ENCODE measurements at places on chromosomes 12 and 14.

- DNase-seq, result no peak
Observed at GRCh38 chr14:101979666-101980065, 15.3 kb downstream of the DYNC1H1 start.

DNA sequence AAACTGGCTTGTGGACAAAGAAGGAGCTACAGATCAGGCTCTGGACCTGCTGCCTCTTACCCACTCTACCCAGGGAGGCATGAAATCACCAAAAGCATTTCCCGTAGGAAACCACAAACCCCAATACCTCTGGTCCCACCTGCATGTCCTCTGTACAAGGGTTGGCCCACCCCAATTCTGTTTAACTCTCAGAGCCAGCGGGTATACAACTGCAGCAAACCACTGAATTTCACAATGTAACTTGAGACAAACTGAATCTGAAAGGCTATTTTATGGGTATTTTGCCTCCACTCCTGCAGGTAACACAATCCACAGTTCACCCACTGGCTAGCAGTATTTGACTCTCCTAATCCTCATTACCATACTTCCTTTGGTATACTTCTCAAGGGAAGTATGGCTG lies 16.5 kb downstream of the SIX1 start:
- no peak for DNase-seq

- DNase-seq, result no peak
Observed at GRCh38 chr12:1926251-1926657, 7.8 kb upstream of the CACNA2D4 start.

DNA sequence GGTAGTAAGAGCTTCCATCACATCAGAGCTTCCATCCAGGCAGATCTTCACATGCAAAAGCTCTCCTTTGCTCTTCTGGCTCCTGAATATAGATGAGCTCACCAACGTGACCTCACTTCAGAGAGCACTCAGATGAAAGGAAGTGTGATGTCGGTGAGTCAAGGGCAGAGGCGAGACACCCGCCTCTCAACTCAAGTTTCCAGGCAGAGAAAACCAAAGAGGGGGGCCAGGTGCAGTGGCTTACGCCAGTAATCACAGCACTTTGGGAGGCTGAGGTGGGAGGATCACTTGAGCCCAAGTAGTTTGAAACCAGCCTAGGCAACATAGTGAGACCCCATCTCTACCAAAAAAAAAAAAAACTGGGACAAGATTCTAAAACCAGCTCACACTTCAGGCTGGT lies 126.9 kb downstream of the DUSP6 start:
- no peak for DNase-seq

DNA sequence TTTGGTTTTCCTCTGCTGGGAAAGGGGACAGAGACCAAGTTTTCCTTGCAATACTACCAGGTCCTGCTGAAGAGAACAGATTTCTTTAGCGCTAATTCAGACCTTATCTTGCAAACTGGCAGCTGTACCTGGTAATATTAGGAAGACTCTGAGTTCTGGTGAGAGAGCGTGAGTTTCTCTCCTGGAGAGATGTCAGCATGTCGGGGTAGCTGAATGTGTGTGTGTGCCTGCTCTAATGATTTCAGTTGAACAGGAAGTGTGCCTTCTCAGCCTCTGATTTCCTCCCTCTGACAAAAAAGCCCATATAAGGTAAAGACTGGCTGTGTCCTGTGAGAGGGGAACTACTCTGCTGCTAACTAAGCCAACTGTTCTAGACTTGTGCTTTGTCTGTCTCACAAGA lies 10.3 kb upstream of the ERP27 start:
- peak; percentile 12 for DNase-seq

DNA sequence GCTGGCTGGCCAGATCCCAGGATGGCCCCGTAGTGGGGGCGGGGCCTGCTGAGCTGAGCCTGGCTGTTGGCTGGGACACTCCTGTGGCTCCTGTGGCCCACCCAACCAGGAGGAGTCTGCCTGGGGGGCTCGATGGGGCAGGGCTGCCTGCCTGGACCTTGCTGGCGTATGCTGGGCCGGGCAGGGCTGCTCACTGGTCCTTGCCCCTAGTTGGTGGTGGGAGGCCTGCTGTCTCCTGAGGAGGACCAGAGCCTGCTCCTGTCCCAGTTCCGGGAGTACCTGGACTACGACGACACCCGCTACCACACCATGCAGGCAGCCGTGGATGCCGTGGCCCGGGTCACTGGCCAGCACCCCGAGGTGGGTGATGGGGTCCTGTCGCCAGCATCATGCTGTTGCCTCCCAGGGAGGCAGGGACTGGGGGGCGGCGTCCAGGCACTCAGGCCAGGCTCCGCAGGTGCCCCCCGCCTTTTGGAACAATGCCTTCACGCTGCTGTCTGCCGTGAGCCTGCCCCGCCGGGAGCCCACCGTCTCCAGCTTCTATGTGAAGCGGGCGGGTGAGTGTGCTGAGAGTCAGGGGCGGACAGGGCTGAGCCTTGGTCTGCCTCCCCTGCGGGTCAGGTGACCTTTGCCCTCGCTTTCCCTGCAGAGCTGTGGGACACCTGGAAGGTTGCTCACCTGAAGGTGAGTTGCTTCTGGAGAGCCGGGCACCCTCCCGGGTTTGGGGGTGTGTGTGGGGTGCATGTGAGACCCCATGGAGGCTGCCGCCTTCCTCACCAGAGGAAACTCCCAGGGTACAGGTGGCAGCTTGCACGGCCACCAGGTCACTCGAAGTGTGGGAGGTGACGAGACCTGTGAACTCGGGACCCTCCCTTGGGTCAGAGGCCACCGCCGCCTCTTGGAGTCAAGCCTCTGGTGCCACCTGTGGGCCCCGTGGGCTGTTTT lies 3.4 kb downstream of the NOC4L start:
- no peak for DNase-seq

- no peak for DNase-seq
Observed at GRCh38 chr12:106070147-106070546, 68.6 kb downstream of the NUAK1 start.

DNA sequence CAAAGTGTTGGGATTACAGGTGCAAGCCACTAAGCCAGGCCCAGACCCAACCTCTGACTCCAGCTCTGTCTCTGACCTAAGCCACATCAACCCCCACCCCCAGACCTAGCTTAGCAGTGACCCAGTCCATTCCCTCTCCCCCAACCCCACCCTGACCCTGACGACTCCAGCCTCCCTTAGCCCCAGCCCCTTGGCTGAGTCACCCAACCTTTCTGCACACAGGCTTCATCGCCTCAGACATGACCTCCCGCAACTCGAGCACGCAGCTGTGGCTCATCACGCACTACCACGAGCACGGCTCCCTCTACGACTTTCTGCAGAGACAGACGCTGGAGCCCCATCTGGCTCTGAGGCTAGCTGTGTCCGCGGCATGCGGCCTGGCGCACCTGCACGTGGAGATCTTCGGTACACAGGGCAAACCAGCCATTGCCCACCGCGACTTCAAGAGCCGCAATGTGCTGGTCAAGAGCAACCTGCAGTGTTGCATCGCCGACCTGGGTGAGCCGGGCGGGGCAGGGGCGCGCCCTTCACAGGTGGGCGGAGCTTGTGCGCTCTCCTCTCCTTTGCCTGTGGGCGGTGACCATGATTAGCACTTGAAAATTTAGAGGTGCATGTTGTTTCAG lies 7.8 kb downstream of the ACVRL1 start:
- no peak for DNase-seq

- no peak for DNase-seq
Observed at GRCh38 chr14:99784508-99784907, 8.7 kb upstream of the EML1 start.

DNA sequence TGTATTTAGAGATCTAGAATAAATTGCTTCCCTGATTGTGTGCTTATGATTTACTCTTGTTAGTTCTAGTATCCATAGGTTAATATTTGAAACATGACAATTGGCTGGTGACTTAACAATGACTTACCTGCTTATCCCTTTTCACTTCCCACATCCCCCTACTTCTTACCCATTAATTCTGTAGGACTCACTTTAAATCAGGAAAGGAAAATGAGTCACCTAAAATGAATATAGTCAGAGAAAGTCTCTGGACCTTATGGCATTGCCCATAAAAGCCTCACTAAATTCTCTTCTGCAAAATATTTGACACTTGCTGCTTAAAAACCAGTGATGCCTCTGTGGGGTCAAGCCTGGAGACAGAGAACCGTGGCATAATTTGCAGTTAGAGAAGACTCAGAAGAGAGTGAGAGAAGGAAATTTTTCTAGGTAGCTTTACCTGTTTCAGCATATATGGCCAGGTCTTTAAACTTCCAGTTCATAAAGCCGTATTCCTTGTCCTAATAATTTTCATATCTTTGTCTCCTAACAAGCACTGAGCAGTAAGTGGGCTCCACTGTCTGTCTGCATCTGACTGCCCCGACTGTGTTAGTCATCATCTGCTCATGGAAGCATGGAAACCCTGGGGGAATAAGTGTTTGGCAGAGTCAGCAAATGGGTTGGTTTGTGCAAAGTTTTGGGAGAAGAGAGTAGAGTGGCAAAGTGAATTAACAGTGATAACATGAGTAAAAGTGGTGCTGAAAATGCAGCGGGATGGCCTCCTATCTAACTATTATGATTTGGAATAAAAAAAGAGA lies 294.4 kb downstream of the AKAP6 start:
- DNase-seq, result no peak

GRCh38 chr12:100758083-100758482 lies 36.5 kb upstream of the ANO4 start:
- no peak for DNase-seq

DNA sequence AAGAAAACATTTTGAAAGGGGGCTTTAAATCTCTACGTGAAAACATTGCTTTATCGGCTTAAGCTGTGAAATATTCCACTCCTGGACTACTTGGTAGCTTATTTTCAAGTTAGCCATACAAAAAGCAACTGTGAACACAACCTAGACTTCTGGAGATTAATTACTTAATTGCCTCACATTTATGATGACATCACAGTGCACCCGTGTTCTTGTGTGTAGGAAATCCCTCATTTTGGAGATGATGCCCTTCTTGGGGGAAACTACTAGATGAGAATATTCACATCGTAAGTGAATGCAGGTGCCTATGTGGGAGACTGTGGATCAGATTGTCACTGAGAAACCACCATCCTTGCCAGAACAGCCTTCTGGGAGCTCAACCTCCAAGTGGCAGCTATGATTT lies 10.5 kb upstream of the B4GALNT3 start:
- no peak for DNase-seq

DNA sequence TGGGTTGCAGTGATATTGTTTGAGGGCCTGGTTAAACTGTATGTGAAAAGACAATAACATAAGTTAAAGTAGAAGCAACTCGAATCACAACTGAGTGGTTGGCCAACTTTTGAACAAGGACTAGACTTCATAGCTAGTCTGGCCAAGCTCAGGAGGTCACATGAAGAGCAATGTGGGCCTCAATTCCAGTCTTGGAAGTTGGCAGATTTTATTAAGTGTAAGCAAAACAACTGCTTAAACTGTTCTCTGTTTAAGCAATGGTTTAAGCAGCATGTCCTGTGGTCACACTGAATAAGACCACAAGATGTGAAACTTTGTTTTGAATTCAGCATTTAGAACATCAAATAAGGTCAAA lies 100.4 kb downstream of the TMTC3 start:
- no peak for DNase-seq

- no peak for DNase-seq
Observed at GRCh38 chr12:5768581-5769196, 176.4 kb downstream of the ANO2 start.

DNA sequence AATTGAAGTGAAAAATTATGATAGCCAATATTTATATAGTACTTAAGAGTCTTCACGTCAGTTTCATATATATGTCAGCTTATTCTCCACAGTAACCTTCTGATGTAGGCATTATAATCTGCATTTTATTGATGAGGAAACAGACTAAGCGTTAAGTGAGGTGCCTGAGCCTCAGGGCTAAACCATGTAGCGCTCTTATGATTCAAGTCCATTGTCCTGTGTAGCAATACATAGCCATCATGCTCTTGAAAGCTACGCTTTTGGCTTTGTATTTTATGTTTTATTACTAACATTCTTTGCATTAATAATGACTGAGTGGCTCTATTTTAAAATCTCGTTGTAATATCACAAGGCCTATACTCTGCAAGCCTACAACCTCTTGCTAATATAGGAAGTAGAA lies 79.0 kb downstream of the ANO6 start:
- DNase-seq, result no peak

DNA sequence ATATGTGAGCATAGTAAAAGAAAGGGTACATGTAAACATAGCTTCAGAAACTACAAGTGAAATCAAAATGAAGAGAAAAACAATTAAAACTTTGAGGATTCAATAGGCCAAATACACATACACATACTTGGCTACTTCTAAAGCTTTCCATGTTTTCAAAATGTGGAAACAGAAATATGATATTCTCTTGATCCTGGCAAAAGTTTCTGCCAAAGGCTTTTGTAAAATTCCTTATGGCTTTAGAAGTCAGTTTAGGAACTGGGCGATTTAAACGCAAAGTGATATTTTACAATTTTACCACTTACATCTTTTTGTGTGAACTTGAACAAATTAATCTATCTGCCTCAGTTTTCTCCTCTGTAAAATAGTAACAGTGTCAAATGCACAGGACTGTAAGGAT lies 756.4 kb downstream of the C12orf50 start:
- DNase-seq, result no peak

- DNase-seq, result no peak
Observed at GRCh38 chr14:101027966-101028365, 124.4 kb upstream of the RTL1 start.

Measured in HEK293T (cell line).